ENCODE measurements at places on chromosomes 16 and 17.

DNA sequence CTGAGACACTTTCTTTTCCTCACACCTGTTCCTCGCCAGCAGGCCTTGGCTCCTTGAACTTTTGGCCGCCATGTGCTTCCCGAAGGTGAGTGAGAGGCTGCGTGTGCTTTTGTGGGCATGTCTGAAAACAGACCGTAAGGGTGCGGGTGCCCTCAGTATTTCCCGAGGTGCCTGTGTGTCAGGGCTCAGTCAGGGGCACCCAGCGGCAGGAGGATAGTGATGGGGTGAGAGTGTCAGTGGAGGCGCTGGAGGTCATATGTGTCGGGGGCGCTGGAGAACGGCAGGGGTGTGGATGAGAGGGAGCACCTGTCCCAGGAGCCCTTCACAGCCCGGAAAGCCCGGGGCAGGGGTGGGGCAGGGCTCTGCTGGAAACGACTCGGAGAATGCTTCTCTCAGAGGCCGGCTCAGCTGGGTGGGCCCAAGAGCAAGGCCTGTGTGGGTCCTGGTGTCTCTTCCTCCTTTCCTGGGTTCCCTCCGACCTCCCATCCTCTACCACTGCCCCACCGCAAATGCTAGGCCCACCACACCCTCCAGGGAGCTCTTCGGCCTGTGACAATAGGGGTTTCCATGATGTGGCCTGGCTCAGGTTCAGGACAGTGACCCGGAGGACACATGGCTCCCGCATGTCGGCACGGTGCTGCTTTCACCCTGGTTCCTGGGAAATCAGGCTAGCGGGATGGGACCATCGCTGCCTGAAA lies 451 bp downstream of the IL32 start:
- no peak for DNase-seq

DNA sequence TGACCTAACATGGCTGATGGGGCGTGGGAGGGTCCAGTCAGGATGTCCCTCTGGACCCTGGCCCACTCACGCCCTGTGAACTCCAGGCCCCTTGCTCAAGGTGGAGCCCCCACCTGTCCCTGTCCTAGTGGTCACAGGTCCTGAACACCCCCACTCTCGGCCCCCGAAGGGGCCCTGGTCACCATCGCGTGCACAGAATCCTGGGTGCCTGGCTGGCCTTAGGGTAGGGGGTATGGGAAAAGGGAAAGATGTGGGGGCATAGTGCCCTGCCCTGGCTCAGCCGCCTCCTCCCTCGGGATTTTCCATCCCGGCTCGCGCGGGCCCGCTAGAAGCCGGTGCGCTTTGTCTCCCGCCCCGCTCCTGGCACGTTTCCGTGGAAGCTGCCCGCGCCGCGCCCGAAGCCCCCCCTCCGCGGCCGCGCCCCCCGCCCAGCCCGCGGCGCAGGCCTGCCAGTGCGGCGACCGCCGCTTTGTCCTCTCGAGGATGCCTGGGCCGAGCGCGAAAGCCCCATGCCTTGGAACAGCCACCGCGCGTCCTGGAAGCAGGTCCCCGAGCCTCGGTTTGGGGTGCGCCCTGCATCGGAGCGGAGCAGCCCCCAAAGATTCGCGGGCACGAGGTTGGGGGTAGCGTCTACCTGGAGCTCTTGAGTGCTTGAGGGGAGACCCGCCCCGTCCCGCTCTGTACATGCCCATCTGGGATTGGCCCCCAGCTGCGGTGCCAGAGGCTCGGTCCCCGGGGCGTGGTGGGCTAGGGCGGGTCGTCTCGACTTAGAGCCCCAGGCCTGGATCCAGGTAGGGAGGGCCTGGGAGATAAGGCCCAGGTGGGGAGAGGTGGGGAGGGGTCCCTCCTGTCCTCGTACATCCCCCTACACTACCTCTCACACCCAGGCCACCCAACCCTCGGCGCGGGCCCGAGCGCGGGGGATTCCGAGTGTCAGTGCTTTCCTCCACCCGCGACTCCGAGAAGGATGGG lies 1.3 kb downstream of the SMPD3 start:
- no peak for DNase-seq

DNA sequence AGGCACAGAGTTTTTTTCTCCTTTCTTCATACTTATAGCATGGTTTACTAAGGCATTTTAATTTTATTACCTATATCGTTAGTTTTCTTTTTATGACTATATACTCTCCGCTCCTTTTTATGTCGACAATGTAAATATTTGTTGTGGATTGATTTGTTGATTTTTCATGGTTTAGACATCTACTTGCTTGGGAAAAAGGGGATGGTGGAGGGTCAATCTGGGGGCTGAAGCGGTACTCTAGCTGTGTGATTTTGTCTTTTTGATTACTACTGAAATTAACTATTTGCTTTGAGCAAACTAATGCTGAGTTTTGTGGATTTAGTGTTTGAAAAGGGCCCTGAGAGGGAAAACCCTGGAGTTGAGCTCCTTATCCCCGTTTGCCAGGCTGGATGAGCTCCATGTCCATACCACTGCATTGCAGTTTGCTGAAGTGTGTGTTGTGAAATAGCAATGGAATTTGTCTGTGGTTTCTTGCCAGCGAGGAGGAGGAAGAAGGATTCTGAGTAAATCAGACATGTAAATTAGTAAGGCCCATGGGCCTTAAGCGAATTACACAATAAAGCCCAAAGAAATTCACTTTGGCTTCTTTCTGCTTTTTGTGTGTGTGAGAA lies 72.0 kb downstream of the FTO start:
- DNase-seq, result no peak

GRCh38 chr16:85211271-85211801 lies 99.1 kb upstream of the CIBAR2 start:
- DNase-seq, result no peak

GRCh38 chr17:60156746-60157145 lies 7.0 kb downstream of the CA4 start:
- DNase-seq, result no peak

DNA sequence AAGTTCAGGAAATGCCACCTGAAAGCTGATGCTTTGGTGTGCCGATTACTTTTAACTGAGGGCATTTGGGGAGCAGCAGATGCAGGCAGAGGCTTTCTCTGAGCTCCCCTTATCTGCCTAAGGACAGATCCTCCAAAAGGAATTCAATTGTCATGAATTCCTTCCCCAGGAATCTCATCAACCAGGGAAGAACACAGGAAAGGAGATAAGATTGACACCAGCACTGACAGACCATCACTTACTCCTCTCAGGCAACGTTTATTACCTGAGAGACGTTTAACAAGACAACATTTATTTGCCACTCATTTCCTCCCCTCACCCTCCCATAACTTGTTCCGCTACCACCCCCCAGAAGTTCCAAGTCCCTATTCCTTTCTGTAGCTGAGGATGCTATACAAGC lies 17.6 kb upstream of the CDRT4 start:
- DNase-seq, result no peak

DNA sequence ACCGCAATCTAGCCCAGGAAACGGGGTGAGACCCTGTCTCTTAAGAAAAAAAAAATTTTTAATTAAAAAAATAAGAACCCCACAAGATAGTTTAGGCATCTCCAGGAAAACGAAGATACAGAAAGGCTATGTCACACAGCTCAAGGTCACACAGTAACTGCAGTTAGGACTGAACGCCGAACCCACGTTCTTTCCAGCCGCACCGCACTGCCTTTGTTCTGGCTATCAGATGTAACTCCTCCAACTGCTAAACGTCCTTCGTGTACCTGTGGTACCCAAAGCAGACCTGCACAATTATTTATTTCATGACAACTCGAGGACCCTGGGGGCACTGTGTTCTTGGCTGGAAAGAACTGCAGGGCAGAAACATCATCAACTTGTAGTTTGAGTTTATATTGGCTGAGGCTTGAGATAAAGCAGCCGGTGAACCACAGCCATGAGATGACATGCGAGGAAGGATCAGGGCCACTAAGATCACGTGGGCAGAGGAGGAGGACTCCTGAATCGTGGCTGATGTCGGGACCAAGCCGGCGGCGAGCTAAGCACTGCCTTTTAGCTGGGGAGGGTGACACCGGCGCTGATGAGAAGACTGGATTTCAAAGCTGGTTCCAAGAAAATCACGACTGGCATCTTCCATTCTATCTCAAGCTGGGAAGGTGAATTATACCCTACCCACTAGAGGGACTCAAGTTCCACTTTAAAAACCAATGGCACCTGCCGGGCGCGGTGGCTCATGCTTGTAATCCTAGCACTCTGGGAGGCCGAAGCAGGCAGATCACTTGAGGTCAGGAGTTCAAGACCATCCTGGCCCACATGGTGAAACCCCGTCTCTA lies 20.7 kb upstream of the MNT start:
- no peak for DNase-seq

DNA sequence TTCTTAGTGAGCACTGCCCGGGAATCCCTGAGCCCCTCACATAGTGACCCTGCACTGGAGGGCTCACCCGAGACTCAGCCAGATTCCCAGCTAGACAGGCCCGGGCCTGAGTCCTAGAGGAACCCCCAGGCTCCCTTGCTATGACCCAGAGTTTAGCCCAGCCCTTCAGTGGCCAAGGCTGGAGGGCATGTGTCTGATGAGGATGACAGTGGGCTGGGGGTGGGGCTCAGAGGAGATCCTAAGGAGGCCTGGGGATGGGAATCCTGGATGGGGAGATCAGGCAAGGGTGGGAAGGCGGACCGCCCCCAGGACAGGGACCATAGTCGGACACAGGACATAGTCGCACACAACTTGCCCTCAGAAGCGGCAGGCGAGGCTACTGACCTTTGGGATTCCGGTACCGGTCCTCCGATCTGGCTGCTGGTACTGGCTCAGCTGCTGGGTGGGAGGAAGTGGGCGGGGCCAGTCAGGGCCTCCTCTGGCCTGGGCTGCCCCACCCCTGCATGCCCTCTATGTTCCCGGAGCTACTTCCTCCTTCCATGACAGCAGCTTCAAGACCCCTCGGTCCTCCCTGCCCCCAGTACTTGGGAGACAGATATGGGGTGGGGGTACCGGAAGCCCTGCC lies 1.1 kb downstream of the CD79B start:
- DNase-seq, result no peak

DNA sequence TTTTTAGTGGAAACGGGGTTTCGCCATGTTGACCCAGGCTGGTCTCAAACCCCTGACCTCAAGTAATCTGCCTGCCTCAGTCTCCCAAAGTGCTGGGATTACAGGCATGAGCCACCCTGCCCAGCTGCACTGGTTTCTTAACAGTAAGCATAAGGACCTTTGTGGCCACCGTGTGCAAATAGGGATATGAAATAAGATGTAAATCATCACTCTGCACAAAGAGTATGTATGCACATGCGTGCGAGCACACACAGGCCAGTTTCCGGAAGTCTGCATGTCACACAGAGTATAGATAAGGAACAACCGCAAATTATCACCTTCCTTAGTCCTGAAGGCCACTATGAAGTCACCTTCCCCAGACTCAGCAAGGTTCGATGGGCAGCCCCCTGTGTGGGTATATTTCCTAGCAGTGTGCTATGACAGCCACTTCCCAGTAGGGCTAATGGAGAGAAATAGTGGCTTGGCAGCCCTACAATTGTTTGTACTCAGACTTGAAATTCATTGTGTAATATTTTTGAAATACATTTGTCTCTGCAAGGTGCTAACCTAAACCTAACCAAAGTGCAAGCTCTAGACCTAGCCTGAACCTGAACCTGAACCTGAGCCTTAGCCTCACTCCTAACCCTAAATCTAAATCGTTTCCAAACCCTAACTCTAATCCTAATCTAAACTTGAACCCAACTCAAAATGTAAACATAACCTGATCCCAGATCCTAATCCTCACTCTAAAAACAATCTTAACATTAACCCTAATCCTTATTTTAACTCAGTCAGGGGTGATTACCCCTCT lies 48.4 kb upstream of the SKAP1 start:
- no peak for DNase-seq

- peak; percentile 33 for DNase-seq
Measured at GRCh38 chr17:33038740-33039139, 47.1 kb downstream of the SPACA3 start.

- no peak for DNase-seq
Measured at GRCh38 chr17:50206604-50207293, 5.3 kb upstream of the COL1A1 start.

GRCh38 chr16:12272264-12272663 lies 295.7 kb downstream of the SNX29 start:
- DNase-seq, result no peak

- DNase-seq, result no peak
Measured at GRCh38 chr17:29165261-29165660, 14.9 kb downstream of the MYO18A start.

DNA sequence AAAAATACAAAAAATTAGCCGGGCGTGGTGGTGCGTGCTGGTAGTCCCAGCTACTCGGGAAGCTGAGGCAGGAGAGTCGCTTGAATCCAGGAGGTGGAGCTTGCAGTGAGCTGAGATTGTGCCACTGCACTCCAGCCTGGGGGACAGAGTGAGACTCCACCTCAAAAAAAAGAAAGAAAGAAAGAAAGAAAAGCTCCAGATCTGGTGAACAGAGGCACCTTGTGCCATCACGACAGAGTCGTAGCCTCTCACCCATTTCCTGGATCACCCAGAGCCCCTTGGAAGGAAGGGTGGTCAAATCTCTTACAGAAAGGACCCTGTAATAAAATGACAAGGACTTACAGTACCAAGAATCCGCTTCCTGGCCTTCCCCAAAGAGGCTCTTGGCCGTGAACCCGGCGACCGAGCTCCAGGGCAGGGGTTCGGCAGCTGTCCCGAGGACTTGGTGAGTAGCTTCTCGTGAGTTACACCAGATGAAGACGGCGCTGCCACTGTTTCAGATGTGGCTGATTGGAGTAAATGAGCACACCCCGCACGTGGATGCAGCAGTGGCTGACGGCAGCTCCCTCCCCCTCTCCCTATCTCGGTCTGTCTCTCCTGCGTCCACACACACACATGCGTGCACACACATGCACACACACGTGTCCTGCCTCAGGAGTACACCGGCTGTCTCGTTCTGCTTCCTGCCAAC lies 13.5 kb downstream of the LGALS3BP start:
- no peak for DNase-seq

- DNase-seq, result no peak
Measured at GRCh38 chr16:70520612-70521297, 2.6 kb downstream of the COG4 start.

- DNase-seq, result no peak
Measured at GRCh38 chr16:68902969-68903345, 59.6 kb downstream of the TANGO6 start.

- DNase-seq, result no peak
Measured at GRCh38 chr17:71292006-71292405, 828.8 kb upstream of the SOX9 start.

GRCh38 chr16:79815049-79815448 lies 214.5 kb upstream of the MAF start:
- no peak for DNase-seq

DNA sequence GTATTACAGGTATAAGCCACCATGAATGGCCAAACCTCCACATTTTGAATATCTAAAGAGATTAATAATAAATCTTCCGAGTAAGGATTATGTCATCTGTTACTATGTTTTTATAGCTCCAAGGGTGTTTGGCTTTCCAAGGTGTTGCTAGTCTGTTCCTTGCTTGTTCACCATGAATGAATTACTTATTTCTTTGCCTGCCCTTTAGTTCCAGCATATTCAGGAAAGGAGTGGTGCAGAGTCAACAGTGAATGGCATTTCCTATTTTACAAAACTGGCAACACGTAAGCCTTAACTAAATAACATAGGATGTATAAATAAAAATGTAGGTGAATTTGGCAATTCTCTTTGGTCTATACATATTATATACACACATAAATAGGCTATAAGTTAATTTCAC lies 70.3 kb downstream of the MYO1D start:
- DNase-seq, result no peak

- no peak for DNase-seq
Measured at GRCh38 chr16:19696328-19696727, 21.7 kb downstream of the KNOP1 start.

GRCh38 chr17:29710891-29711418 lies 88.2 kb upstream of the CORO6 start:
- no peak for DNase-seq

All from iPS DF 6.9 (cell line).